ENCODE measurements at places on chromosomes 11 and 22. TPM values are rescaled to one million over a fixed set of nuclear protein-coding genes. Genes with fewer than 3 reads are reported as not detected.

GRCh38 chr11:60838132-60838531, 3.8 kb upstream of the CCDC86 start:
- DNase-seq: no peak

- DNase-seq: no peak
These were observed 18.5 kb downstream of the ENDOD1 start for GRCh38 chr11:95108159-95108611.

DNA sequence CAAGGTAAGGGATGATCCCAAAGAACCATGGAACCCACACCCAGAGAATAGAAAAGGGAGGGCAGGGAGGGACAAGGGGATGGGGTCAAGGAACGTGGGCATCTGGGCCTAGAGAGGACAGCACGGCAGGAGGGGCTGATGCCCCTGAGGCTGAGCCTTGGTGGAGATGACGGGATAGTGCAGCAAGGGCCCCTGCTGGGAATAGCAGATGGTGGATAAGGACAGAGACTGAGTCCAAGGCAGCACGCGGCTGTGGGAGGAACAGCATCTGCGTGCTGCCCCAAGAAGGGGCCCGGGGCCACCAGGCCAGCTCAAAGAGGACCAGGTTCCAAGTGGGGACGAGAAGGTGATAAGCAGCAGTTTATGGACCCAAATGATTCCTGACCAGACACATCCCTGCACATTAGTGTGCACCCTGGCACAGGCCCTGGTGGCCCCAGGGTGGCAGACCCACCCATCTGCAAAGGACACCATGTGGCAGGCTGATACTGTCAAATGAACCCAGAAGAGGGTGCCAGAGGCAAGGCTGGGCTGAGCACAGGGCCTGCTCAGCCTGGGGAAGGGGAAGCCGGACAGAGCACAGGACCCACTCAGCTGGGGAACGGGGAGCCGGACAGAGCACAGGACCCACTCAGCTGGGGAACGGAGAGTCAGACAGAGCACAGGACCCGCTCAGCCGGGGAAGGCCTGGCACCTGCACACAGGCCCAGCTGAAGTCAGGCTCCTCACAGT, 12.8 kb upstream of the TESMIN start:
- no peak for DNase-seq

DNA sequence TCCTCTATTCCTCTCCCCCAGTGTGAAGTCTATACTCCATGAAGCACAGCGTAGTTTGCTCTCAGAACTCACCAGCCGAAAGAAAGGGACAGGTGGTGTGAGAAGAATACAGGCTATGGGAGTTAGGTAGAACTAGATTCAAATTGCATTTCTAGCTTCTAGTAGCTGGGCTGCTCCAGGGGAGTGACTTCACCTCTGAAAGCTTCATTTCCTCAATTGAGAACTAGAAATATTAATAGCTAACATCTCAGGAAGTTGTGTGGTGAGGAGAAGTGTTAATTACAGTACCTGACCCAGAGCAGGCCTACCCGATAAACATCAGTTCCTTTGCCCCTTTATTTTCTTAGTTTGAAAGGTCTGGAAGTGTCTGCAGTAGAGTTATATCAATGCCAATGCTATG, 484.7 kb upstream of the TENM4 start:
- DNase-seq: no peak

Gene CASP1
- total RNA-seq: 35.7 TPM

GRCh38 chr11:47111318-47111804, 65.3 kb downstream of the ARFGAP2 start:
- no peak for DNase-seq

DNA sequence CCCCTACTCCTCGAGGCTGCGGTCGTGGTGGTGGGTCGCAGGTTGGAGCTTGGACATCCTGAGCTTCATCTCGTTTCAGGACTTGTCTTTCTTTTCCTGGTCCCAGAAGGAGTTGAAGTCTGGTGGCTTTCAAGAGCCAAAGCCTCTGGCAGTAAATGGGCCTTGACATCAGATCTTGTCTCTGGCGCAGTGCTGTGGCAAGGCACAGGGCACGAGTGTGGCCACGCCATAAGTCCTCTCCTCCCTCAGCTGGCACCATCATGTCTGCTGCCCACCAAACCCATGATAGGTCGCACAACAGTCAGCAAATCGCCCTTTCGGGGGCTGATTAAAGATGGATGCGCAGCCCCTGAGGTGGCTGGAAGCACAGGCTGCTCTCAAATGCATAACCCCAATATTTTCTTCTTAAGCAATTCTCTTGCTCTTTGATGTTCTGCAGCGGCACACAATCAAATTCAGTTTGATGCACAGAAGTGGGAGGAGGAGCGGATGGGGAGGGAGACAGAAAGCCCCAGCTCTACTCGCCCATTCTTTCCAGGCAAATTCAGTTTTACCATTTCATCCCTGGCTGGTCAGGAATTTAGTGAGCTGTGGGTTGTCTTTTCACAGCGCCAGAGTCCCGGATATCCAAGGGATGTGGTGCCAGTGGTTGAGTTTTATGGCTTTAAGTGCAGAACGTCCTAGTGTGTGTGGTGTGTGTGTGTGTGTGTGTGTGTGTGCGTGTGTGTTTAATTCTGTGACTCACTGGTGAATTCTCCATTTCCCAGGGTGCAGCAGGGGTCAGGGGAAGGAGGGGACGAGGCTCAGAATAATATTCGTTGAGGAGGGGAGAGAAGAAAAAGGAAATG, 162.0 kb downstream of the DSCAML1 start:
- DNase-seq: no peak

Gene HBB
- total RNA-seq: 157 TPM

Gene OR5T1
- not detected for total RNA-seq

- no peak for DNase-seq
These were observed 27.5 kb upstream of the POU2AF1 start for GRCh38 chr11:111406589-111406988.

DNA sequence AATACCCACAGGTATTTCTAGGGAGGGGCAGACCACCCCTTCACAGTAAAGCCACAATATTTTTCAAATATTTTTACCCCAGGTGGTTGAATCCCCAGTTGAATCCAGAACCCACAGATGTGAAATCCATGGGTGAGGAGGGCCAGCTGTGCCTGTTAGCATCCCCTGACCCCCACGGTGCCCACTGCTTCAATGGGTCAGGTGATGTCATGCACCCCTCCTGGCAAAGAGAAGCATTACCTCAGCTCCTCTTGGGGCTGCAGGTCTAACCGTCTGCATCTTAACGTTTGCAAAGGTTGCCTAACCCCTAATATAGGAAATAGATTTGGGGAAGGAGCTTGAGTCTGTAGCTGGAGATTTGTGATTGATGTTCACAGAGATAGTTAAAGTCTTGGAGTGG, 24.7 kb upstream of the IL17RA start:
- DNase-seq: no peak

Gene PACSIN3
- 1.5 TPM for total RNA-seq

DNA sequence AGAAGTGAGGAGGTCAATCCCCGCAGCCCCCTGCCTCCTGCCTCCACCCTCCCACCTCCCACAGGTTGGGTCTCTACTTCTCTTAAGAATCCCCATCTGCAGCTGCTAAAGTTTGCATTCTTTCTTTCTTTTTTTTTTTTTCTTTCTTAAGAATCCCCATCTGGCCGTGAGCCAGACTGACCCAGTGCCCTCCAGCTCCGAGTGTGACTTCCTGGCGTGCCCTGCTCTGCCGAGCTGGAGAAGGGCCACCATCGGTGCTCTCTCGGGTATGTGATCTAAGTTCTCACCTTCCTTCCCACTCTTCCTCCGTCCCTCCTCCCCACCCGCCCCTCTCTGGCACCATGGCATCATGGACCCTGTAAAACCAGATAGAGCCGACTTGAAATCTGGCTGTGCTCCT, 66.7 kb upstream of the LMO1 start:
- no peak for DNase-seq

DNA sequence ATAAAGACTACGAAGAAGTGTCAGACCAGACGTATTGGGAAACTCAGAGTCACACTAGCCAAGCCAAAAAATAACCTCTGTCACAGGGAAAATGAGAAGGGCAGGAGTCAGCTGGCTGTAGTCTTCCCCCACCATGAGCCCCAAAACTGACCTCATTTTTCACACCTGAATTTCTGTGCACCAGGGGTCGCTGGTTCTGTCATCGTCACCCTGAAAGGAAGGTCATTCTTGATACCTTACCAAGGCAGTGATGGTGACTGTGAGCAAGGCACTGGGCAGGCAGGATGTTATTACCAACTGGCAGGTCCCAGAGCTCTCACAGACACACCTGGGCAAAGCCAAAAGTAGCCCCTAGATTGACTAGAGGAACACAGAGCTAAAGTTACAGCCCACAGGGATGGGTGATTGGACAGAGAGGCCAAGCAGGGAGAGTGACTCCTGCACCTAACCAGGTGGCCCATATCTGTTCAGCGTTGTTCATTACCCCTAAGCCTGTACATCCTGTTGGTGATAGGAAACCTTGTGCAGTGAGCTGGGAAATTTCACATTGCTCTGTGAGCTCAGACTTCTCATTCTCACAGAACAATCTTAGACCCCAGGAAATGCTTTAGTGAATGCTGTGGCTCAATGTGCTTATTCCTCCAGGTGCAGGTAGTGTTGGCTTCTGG, 32.3 kb upstream of the OR56A1 start:
- no peak for DNase-seq

GRCh38 chr11:106998116-106998915, 20.0 kb downstream of the GUCY1A2 start:
- DNase-seq: no peak

DNA sequence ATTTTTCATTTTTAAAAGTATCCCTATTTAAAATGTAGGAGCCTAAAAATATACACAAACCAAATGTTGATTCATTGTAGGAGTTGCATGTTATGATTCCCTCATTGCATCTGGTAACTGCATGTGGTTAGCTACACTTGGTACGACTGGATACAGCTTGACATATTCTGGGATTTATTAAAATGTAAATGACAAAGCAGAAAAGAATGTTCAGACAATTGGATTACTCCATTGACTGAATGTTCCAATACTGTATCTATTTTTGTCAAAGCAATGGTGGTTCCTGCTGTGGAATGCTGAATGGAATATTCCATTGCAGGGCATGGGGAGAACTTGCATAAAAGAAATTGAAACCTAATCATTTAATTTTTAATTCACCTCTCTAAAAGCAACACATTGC, 30.8 kb downstream of the BLID start:
- DNase-seq: no peak

DNA sequence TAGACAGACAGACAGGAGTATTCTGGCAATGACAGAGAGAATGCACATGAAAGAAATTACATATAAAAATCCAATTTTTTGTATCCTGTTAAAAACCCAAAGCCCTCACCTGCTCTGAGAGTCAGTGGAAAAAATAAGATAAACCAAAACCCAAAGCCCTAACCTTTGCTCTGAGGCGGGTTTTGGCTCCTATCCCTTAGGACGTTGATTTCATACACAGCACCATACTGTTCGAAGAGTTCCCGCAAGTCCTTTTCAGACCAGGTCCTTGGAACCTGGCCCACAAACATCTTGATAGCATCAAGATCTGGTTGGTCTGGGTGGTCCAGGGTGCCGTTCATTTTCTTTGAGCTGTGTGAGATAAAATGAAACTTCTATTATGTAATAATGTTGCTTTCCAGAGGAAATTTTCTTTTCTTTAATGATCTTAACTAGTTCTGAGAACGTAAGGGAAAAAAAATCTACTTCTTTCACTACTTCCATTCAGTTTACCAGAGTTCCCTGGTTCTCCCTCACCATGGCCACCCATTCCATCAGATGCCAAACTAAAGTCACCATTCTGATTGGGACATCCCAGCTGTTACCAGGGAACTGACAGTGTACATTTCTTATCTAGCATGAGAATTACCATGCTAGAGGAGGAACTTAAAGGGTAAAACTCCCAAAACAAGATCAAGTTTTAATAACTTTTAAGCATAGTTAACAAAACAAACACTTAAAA, 39.9 kb upstream of the RAPSN start:
- DNase-seq: no peak

GRCh38 chr22:29697853-29698598, 21.8 kb upstream of the CABP7 start:
- no peak for DNase-seq

GRCh38 chr11:120057595-120058581, 80.0 kb downstream of the TRIM29 start:
- no peak for DNase-seq

- no peak for DNase-seq
These were observed 172.5 kb downstream of the TBC1D22A start for GRCh38 chr22:46934746-46935491.

- no peak for DNase-seq
These were observed 977.8 kb downstream of the TBC1D22A start for GRCh38 chr22:47740109-47740805.

- no peak for DNase-seq
These were observed 26.6 kb upstream of the L3MBTL2 start for GRCh38 chr22:41178425-41178975.

Gene WT1
- total RNA-seq: not detected

GRCh38 chr11:59197991-59198390, 14.7 kb downstream of the MPEG1 start:
- no peak for DNase-seq

DNA sequence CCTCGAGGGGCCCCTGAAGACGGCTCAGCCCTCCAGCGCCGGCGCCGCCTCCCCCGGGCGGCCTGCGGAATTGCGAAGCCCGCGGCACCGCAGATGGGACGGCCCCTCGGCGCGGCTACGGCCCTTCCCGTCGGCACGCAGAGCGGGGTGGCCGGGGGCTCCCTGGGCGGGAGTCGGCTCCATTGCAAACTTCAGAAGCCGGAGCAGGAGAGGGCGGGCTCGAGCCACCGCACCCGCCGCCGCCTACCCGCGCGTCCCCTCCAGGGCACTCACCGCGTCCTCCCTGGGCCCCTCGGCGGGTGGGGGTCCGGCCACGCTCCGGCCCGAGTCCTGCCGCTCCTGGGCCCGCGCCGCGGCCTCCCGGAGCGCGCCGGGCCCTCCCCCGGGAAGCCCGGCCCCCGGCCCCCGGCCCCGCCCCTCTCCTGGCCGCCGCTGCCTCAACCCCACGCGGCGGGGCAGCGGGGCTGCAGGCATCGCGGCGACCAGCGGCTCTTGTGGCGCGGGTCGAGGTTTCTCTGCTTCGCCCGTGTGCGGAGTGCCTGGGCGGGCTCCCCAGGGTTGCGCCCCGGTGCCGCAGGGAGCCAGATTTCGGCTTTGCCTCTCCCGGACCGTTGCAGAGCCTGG, at the start of gene PACSIN3:
PACSIN3 (minus strand) TSS at position 359 of the 624 bp plus-strand sequence. CDS start 3,707 bp downstream, outside the sequence.
- peak; percentile 55 for DNase-seq

Gene P2RY6
- total RNA-seq: 0.22 TPM

- no peak for DNase-seq
These were observed 5.2 kb upstream of the SLC43A3 start for GRCh38 chr11:57432149-57432561.

DNA sequence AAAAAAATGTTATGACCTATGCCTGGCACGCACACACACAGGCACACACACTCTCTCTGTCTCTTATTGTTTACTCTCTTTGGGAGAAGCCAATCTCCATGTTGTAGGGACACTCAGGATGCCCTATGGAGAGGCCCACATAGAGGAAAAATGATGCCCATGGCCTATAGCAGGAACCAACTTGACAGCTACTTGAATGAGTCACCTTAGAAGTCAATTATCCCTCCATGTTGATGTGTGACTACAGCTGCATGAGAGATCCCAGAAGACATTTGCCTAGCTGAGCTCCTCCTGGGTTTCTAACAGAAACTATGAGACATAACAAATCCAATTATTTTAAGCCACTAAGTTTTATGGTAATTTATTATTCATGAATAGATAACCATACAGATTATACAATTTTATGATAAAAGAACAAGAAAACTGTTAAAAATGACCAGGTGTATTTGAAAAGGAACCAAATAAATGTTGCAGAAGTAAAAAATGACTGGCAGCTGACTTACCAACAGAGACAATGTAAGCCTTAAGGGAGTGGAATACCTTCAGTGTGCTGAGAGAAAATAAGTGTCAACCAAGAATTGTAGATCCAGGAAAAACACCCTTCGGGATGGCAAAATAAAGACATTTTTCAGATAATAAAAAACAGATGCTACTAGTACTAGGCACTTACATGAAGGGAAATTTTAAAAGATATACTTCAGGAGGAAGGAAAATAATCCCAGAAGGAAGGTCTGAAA, 403.7 kb upstream of the SYN3 start:
- DNase-seq: no peak

Gene SCUBE2
- total RNA-seq: not detected

Measured in activated B cell treated with CpG ODN at 0.5 μM for 24 hours (primary cell).